SK-N-SH (cell line): ENCODE measurements at places on chromosomes 6 and 20.
A peak's percentile ranks its signal among the peaks of the same experiment; 100 is the strongest.

GRCh38 chr6:45480752-45481415 is 103.2 kb upstream of the SUPT3H start:
- no peak for DNase-seq

DNA sequence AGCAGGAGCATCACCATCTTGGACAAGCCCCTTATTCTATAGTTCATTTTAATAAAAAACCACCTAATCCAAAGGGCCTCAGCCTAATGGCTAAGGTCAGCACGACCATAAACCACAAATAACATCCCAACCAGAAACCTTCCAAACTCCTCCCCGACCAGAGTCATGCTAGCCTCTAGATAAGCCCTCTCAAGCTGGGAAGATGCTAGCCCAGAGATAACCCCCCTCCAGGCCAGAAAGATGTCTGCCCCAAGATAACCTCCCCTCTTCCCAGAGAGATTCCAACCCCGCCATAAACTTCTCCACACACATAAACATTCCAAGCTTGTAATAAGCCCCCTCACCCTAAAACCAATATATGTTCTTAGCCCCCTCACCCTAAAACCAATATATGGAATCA is 38.5 kb upstream of the OR14J1 start:
- no peak for DNase-seq

DNA sequence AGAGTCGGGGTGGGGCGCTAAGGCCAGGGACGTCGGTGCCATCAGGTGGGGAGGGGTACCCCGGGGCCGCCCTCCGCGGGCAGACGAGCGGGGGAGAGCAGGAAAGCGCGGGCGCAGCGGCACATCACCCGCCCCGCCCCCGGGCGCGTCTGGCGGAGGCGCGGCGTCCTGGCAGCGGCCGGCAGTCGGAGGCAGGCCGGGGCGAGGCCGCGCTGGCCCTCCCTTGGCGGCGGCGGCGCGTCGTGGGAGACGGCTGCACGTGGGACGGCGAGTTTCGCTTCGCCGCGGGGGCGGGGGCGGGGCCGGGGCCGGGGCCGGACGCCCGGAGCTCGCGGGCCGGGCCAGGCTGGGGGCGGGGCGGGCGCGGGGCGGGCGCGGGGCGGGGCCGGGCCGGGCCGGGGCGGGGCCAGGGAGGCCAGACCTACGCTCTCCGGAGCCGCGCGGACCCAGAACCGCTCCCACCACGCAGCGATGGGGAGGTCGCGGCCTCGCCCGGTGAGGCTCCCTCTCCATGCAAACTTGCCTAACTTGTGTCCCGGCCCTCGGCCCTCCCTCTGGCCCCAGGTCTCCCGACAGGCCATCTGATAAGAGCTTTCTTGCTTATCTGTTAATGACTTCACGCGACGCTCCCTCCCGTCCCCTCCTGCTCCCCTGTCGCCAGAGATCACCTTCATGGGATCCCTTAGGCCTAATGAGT is 12.5 kb downstream of the ITPR3 start:
- DNase-seq = peak; percentile 90

- no peak for DNase-seq
These were observed 529.0 kb downstream of the TBC1D32 start for GRCh38 chr6:120805276-120805675.

- no peak for DNase-seq
These were observed 39.3 kb upstream of the HIVEP1 start for GRCh38 chr6:11972806-11973205.

GRCh38 chr6:25829375-25829774 is 2.5 kb downstream of the SLC17A1 start:
- DNase-seq = no peak

DNA sequence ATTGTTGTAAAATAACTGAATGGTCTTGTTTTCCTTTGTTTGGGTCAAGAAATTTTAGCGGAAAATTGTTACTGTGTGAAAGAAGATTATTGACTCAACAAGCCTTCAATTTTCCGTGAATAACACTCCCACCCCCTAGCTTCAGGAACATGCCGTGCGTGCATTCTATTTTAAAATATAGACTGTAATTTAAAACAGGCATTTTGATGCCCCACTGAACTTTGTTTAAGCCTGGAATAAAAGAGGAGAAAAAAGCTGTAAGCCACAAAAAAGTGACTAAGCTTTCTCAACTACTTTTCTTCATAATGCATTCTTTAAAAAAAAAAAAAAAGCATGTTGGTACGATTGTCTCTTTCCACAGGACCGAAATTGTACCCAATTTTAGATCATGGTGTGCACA is 166.0 kb downstream of the ARID1B start:
- DNase-seq = no peak

- no peak for DNase-seq
These were observed 111.3 kb downstream of the OR2B2 start for GRCh38 chr6:27800731-27801373.

GRCh38 chr20:38148328-38149102 is 16.6 kb downstream of the TGM2 start:
- no peak for DNase-seq

DNA sequence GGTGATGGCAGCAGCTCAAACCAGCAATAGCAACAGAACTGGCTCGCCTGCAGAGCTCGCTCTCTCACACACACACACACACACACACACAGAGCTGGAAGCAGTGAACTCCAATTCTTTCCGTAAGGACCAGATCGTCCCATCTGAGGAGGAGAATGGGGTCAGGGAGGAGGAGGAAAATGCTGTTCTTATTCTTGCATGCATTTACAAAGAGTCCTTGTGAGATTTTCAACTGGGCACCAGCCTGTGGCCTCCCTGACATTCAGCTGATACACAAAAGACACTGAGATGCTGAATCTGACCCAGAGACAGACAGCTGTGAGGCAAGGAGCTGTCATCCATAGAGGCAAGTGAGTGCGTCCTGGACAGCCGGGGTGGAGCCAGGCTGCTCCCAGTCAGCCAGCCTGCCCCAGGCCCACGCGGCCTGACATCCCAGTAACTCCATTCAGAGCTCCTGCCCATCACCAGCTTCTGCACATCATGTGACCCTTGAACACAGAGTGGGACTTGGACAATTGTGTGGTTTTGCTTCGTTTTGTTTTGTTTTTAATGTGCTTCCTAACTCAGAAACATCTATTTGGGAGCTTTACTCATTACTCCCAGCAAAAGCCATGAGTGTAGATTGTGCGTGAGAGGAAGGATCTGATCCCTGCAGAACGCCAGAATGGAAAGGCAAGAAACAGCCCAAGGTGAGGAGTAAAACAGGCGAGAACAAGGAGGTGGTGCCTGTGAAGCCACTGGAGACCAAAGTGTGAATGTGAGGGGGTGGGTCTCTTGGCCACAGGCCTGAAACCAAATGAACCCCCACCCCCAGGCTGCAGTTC is 2.1 kb downstream of the SERPINB9 start:
- DNase-seq = no peak

DNA sequence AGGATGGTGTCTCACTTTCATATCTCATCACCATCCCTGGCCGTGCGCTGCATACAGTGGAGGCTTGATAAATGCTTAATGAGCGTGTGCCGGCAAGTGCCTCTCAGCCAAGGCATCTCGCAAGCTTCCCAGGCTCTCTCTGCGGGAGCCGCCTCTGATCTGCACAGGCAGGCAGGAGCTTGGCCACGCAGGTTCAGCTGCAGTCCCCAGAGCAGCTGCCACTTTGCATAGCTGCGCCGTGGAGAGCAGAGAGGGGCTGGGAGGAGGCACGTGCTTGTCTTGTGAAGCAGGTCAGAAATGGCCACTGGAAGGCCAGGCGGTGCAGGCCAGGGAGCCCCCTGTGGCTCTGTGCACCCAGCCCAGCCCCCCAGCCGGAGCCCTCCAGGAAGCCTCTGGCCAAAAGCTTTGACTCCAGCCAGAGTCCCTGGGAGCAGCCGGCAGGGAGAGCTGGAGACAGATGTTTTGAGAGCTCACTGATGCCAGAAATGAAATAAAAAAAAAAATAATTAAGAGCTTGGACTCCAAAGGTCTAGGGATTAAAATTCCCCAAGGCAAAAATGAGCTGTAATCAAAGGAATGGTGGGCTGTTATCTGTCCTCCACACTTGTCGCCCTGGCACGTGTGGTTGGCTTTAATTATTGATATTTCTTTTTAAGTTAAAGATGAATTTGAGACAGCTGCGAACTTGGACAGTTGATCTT is 377.0 kb downstream of the CDH4 start:
- DNase-seq = peak; percentile 71

DNA sequence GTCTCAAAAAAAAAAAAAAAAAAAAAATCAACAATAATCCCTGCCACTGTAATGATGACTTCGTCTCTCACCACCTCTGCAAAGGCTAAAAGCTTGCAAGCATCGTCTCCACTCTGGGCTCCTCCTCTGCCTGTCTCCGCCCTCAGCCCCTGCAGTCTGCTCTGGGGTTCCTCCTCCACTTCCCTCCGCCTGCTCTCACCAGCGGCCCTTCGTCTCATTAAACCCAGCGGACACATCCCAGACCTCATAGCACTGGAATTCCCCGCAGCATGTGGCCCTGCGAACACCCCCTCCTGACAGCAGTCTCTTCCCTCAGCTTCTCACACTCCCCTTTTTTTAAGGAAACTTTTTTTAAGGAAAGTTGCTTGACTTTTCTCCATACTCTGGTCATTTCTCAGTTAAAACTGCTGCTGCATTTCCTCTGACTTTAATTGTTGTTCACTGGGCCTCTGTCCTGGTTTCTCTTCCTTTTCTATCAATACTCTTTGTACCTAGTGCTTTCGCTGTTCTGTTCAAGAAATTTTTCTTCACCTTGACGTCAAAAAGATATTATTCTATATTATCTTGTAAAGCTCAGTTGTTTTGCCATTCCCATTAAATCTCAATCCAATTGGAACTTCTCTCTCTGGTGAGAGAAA is 70.9 kb upstream of the PLEKHG1 start:
- no peak for DNase-seq

DNA sequence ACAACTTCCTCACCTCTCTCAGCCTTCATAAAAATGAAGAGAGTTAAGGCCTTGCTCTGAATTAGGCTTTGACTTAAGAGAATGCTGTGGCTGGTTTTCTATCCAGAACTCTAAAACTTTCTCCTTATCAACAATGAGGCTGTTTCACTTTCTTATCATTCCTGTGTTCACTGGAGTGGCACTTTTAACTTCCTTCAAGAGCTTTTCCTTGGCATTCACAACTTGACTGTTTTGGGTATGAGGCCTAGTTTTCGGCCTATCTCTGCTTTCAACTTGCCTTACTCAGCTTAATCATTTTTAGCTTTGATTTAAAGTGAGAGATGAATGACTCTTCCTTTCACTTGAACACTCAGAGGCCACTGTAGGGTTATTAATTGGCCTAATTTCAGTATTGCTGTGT is 4.3 kb upstream of the LOC128125822 start:
- no peak for DNase-seq

DNA sequence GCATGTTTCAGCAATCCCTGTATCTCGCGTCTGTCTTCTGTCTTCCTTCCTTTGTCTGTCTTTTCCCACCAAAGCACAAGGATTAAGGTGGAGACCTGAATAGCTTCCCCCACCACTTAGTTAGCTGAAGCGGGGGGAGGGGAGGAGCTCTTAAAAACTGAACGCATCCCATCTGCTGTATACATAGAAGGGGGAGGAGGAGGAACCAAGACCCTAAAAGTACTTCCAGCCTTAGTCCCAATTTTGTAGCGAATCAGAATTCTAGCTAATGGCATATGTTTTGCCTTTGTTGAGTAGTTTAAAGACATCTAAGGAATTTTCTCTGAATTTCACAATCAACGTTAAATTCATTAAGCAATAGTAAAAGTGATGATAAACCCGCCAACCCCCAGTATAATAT is 47.9 kb downstream of the GNAS start:
- no peak for DNase-seq

DNA sequence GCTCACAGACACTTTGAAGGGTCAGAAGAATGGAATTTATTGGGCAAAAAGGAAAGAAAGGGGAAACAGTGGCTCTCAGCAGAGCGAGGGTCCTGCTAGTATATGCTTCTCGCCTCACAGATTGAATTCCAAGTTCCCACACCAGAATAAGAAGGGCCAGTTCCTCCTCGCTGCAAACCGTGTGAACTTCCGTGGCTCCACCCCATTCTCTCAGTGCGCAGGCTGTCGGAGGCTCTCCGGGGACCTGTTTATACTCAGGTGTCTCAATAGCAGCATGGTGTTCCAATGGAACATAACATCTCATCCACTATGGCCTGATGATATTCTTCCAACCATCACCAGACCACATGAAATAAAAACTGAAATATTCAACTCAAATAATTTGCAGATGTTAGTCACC is 4.6 kb downstream of the SAMD3 start:
- DNase-seq = no peak

DNA sequence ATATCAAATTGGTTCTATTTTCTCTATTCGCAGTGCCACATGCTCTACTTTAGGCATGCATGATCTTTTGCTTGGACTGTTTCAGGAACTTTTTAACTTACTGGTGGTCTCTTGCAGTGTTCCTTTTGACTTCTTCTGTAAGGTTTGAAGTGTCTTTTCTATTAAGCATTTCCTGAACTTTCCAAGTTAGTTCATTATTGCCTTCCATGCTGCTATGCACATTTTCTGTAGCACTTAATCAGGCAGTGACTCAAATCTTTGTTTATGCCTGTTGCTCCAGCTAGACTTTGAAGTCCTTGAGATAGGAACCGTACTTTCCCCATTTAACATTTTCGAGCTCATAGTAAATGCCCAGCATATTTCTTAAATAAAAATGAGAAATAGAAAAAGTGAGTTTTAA is 52.2 kb downstream of the FAM83B start:
- DNase-seq = no peak

DNA sequence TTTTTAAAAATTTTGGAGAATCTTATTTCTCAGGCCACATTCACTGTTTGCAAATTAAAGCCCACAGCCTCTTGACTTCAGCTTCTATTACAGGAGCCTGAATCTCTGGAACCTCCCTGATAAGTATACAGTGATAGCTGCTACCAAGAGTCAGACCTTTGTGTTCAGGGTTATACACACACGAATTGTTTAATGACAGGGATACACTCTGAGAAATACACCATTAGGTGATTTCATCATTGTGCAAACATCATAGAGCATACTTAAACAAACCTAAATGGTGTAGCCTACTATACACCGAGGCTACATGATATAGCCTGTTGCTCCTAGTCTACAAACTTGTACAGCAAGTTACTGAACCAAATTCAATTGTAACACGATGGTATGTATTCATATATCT is 473.9 kb downstream of the PKHD1 start:
- no peak for DNase-seq

DNA sequence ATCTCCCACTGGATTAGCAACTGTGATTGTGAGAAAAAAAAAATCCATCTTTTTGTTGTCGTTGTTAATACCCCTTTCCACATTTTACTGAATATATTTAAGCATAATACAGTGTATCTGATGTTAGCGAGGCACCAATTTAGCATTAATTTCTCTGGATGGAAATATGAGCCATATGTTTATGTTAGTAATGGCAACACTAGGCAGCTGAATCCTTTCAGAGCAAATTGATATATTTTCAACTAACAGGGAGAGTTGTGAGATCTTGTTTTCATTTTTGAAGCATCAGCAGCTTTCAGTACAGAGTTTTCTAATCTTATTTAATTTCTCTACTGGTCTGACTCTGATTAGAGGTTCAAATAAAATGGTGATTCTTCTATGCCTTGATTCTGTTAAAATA is 84.8 kb upstream of the HDAC2 start:
- no peak for DNase-seq

- DNase-seq = no peak
These were observed 27.2 kb downstream of the MCUR1 start for GRCh38 chr6:13787137-13787536.
